Thoracic aorta (tissue), 2 donors: ENCODE measurements at places on chromosomes 1 and 21.
A peak's percentile ranks its signal among the peaks of the same experiment; 100 is the strongest.

DNA sequence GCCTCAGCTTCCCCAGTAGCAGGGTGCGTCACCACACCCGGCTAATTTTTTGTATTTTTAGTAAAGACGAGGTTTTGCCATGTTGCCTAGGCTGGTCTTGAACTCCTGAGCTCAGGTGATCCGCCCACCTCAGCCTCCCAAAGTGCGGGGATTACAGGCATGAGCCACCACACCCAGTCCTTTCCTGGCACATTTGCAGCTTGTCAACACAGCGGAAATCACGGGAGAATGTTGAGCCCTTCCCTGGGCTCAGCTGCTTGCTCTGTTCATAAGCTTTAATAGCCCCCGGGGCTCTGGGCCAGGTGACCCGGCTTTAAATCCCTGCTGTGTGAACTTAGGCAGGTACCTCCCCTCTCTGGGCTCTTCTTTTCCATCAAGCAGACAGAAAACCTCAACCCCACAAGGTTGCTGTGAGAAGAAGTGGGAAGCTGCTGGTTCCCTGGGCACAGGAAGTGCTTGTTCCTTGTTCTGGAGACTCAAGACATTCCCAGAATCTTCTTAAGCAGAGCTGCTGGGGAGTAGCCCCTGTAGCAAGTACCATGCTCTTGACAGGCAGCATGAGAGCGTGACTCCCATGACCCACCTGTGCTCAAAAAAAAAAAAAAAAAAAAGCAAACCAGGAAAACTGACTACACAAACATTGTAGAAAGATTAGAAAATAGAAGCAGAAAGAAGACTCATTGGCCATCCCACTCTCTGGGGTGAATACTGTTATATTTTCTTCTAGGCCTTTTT lies 14.5 kb upstream of the SELENON start:
- H3K4me3 ChIP-seq = no peak overlapping the region
- H3K27ac ChIP-seq = no peak overlapping the region
- H3K27me3 ChIP-seq = no peaks in the 10 kb centered on the region
- no peak for DNase-seq
- H3K4me1 ChIP-seq = peaks cover 29% of the 10 kb centered on the region

GRCh38 chr1:56466538-56466937 lies 112.8 kb downstream of the PLPP3 start:
- no peaks in the 10 kb centered on the region for H3K36me3 ChIP-seq
- no peak overlapping the region for H3K27ac ChIP-seq
- H3K27me3 ChIP-seq = no peaks in the 10 kb centered on the region
- peaks cover 5% of the 10 kb centered on the region for H3K4me1 ChIP-seq

- no peaks in the 10 kb centered on the region for H3K27me3 ChIP-seq
- H3K4me3 ChIP-seq = no peak overlapping the region
Observed at GRCh38 chr1:102239247-102239646, 242.5 kb upstream of the OLFM3 start.

DNA sequence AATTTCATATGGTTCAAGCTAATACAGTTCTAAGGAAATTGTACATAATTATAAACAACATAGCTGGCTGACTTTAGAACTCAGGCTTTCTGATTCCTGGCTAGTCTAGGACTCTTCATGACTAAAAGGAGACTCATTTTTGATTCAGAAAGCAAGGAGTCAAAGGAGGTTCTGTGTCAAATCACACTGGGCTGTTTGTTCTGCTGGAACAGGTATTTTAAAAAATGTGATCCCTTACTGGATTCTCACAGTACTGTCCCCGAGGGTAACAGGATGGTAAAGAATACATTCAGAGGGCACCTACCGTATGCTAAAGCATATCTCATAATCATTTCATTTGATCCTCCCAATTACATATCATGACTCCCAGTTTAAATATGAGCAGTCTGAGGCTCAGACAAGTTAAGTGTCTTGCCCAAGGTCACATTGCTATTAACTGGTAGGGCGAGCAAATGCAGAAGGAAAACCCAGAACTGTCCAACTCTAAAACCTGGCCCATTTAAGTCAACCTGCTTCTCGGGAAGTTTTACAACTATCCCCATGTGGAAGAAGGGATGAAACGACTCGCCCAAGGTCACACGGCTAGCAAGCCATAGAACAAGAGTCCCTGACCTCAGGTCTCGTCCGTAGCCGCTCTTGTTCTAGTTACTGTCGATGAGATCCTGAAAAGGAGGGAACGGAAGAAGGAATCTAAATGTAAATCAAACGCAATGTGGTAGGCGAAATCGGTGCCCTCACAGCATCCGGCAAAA lies 675 bp downstream of the MYSM1 start:
- H3K4me3 ChIP-seq = peak overlapping the region; percentile 81
- H3K36me3 ChIP-seq = peaks cover 10% of the 10 kb centered on the region
- DNase-seq = no peak
- peaks cover 8% of the 10 kb centered on the region for H3K4me1 ChIP-seq
- no peaks in the 10 kb centered on the region for H3K27me3 ChIP-seq

DNA sequence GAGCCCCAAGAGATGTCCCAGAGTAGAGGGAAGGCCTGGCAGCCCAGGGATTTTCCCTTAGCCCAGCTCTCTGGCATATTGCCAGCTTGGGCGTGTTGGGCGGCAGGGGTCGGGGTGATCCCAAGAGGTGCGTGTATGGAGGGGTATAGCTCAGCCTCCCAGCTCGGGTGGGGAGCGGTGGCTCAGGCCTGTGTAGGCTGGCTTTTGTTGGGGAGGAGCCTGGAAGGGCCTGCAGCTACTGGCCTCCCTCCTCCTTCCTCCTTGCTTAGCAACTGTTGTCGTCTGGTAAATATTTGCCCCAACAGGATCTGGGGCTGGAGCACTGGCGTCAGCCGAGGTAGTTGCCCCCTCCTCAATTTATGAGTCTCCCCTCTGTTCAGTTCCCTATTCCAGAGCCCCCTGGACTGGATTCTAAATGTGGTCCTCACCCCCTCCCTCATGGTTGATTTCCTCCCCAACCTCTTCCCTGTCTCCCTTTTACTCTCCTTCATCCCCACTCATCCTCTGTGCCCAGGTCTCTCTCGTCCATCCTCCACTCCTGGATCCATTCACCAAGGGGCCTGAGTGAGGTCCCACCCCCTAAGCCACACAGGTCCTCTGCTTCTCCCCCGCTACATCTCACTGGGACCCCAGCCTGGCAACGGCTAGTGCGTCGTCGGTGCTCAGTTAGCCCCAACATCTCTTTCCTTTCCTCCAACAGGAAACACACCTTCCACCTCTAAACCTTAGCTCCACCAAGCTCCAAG lies 10.3 kb upstream of the LMNA start:
- H3K27ac ChIP-seq = peak overlapping the region; percentile 99
- H3K4me1 ChIP-seq = peaks cover 65% of the 10 kb centered on the region
- no peak for DNase-seq
- H3K4me3 ChIP-seq = peak overlapping the region; percentile 54

DNA sequence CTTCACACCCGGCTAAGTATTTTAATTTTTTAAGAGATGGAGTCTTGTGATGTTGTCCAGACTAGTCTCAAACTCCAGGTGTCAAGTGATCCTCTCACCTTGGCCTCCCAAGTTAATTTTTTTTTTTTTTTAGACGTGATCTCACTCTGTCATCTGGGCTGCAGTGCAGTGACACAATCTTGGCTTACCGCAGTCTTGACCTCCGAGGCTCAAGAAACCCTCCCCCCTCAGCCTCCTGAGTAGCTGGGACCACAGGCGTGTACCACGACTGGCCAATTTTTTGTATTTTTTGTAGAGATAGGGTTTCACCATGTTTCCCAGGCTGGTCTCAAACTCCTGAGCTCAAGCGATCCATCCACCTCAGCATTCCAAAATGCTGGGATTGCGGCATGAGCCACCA lies 11.7 kb upstream of the IFNLR1 start:
- no peaks in the 10 kb centered on the region for H3K36me3 ChIP-seq
- no peak overlapping the region for H3K4me3 ChIP-seq
- H3K4me1 ChIP-seq = no peaks in the 10 kb centered on the region
- H3K27me3 ChIP-seq = no peaks in the 10 kb centered on the region
- no peak for DNase-seq

GRCh38 chr1:182681568-182681912 lies 2.8 kb downstream of the RGS8 start:
- no peaks in the 10 kb centered on the region for H3K36me3 ChIP-seq
- no peak overlapping the region for H3K4me3 ChIP-seq
- H3K27ac ChIP-seq = no peak overlapping the region
- no peaks in the 10 kb centered on the region for H3K27me3 ChIP-seq
- no peaks in the 10 kb centered on the region for H3K4me1 ChIP-seq

DNA sequence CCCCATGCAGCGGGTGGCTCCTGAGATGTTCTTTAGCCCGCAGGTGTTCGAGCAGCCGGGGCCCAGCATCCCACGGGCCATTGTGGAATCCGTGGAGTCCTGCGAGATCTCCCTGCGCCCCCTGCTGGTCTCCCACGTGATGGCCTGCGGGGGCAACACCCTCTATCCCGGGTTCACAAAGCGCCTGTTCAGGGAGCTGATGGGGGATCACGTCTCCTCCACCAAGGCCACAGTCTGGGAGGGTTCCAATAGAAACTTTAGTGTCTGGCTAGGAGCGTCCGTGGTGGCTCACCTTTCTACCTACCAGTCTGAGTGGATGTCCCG lies 71.0 kb downstream of the ACTL8 start:
- H3K4me3 ChIP-seq = no peak overlapping the region
- no peaks in the 10 kb centered on the region for H3K36me3 ChIP-seq
- no peak for DNase-seq
- no peaks in the 10 kb centered on the region for H3K27me3 ChIP-seq

- no peaks in the 10 kb centered on the region for H3K27me3 ChIP-seq
- H3K27ac ChIP-seq = no peak overlapping the region
- DNase-seq = no peak
- no peaks in the 10 kb centered on the region for H3K36me3 ChIP-seq
Observed at GRCh38 chr1:53576866-53577760, 117.9 kb downstream of the DMRTB1 start.

DNA sequence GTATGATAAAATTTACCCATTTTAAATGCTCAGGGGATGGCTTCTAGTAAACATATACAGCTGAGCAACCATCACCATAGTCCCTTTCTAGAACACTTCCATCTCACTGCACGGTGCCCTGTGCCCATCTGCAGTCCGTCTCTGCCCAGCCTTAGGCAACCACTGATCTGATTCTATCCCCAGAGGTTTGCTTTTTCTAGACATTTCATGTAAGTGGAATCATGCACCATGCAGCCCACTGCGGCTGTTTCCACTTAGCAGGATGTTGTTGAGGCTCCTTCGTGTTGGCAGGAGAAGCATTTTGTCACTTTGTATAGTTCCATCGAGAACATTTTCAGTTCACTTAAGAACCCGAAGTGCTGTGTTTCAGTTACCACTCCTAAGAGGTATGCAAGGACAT lies 27.8 kb upstream of the VAMP3 start:
- H3K27ac ChIP-seq = no peak overlapping the region
- no peak overlapping the region for H3K4me3 ChIP-seq
- no peaks in the 10 kb centered on the region for H3K27me3 ChIP-seq
- no peaks in the 10 kb centered on the region for H3K36me3 ChIP-seq

GRCh38 chr1:161388639-161389038 lies 21.0 kb upstream of the CFAP126 start:
- peaks cover 7% of the 10 kb centered on the region for H3K4me1 ChIP-seq
- DNase-seq = no peak
- no peak overlapping the region for H3K4me3 ChIP-seq
- no peaks in the 10 kb centered on the region for H3K36me3 ChIP-seq
- no peaks in the 10 kb centered on the region for H3K27me3 ChIP-seq

DNA sequence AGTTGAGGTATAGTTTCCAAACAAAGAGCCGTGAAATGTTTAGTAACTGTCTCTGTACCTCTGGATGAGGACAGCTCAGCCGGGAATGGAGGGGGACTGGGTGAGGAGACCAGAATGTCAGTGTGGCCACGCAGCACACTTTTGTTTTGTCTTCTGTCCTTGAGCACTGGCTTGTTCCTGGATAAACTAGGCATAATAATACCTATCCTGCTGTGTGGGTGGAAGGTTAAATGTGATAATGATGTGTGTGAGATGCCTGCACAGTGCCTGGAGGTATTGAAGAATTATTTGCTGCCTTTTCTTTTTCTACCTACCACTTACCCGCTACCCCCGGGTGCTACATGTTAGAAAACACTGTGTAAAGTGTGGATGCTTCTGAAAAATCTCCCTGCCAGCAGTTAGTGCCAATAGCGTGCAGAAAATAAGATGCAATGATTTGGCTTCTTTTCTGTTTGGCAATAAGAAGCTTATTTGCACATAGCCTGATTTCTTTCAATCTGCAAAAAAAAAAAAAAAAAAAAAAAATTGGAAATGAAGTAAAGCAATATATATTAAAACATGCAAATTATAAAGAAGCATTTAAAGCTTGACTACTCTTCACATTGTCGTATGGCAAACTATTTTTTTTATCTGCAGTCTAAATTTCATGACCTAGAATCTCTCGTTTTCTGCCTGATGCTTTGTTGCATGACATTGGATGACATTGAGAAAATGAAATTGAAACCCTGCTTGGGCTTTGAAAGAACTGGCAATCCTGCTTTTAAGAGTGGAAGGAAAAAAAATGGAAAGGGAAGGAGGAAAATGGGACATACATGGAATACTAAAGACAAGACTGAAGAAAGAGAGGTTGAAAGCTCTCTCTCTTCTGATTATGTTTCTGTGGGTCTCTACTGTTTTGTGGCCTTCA lies 89.5 kb downstream of the DISC1 start:
- H3K27ac ChIP-seq = no peak overlapping the region
- H3K36me3 ChIP-seq = no peaks in the 10 kb centered on the region
- no peak for DNase-seq
- H3K4me3 ChIP-seq = no peak overlapping the region
- no peaks in the 10 kb centered on the region for H3K27me3 ChIP-seq

- no peaks in the 10 kb centered on the region for H3K36me3 ChIP-seq
- peak overlapping the region; percentile 87 for H3K27ac ChIP-seq
- no peaks in the 10 kb centered on the region for H3K27me3 ChIP-seq
- no peak for DNase-seq
- peak overlapping the region; percentile 30 for H3K4me3 ChIP-seq
- H3K4me1 ChIP-seq = peaks cover 34% of the 10 kb centered on the region
Observed at GRCh38 chr21:29145852-29146453, 15.5 kb downstream of the MAP3K7CL start.

GRCh38 chr1:41623736-41624135 lies 139.3 kb upstream of the EDN2 start:
- H3K36me3 ChIP-seq = no peaks in the 10 kb centered on the region
- H3K27ac ChIP-seq = no peak overlapping the region
- no peak for DNase-seq

DNA sequence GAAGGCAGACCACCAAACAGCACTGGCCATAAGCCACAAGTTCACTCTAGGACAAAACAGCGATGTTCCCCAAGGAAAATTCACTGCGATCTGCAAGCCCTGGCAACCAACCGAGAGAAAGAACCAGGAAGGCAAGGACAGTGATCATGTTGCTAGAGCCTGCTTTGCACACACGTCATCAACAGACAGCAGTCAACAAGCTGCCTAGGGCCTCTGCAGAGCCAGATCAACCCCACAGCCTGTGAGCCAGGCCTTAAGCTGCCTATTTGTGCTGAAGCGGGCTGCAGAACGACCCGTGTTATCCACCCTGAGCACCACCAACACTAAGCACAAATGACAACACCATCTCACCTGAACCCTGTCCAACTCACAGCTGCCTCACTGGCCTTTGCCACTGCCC lies 6.2 kb upstream of the YRDC start:
- H3K27me3 ChIP-seq = no peaks in the 10 kb centered on the region
- H3K4me1 ChIP-seq = peaks cover 8% of the 10 kb centered on the region
- peaks cover 26% of the 10 kb centered on the region for H3K36me3 ChIP-seq
- no peak for DNase-seq
- H3K27ac ChIP-seq = no peak overlapping the region
